ENCODE measurements at places on chromosomes 2 and 18. TPM values are rescaled to one million over a fixed set of nuclear protein-coding genes. Genes with fewer than 3 reads are reported as not detected.
A peak's percentile ranks its signal among the peaks of the same experiment; 100 is the strongest.

GRCh38 chr2:195498176-195498575 is 158.8 kb upstream of the SLC39A10 start:
- H3K36me3 ChIP-seq, result no peaks in the 10 kb centered on the region
- H3K4me1 ChIP-seq, result peaks cover 11% of the 10 kb centered on the region
- no peak overlapping the region for H3K27ac ChIP-seq
- DNase-seq, result no peak
- no peaks in the 10 kb centered on the region for H3K27me3 ChIP-seq

GRCh38 chr2:18491577-18491976 is 68.9 kb downstream of the RDH14 start:
- H3K27me3 ChIP-seq, result no peaks in the 10 kb centered on the region
- no peaks in the 10 kb centered on the region for H3K4me1 ChIP-seq
- DNase-seq, result no peak
- H3K4me3 ChIP-seq, result no peak overlapping the region
- no peak overlapping the region for H3K27ac ChIP-seq
- no peaks in the 10 kb centered on the region for H3K36me3 ChIP-seq

B3GNT2 gene
- 7.5 TPM for total RNA-seq

DNA sequence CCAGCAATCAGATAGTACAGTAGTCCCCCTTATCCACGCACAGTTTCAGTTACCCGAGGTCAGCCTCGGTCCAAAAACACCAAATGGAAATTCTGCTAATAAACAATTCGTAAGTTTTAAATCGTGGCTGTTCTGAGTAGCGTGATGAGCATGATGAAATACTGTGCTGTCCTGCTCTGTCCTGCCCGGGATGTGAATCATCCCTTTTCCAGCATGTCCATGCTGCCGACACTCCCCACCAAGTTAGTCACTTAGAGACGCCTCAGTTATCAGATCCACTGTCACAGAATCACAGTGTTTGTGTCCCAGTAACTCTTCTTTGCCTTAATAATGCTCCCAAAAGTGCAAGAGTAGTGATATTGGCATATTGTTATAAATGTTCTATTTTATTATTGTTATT is 62.1 kb downstream of the MEX3C start:
- no peaks in the 10 kb centered on the region for H3K36me3 ChIP-seq
- no peaks in the 10 kb centered on the region for H3K4me1 ChIP-seq
- no peak overlapping the region for H3K27ac ChIP-seq
- H3K4me3 ChIP-seq, result no peak overlapping the region

ABCB11 gene
- total RNA-seq, result 0.12 TPM

DNA sequence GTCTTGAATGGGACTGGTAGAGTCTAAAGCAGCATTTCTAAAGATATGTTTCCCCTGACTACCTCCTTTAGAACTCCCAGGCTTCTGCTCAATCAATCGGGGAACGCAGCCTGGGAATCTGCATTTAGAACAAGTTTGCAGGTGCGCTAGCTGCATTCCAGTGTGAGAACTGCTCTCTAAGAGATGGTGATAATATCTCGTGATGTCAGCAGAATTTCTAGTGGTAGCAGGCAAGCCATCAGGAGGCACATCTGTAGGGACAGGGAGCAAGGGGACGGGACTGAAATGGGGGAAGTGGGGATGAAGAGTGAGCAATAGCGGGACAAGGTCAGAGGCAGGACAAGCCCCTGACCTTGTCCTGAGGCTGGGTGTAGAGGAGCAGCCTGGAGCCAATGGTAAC is 120.3 kb upstream of the DNMT3A start:
- H3K36me3 ChIP-seq, result no peaks in the 10 kb centered on the region
- H3K4me3 ChIP-seq, result no peak overlapping the region
- no peaks in the 10 kb centered on the region for H3K27me3 ChIP-seq
- no peak for DNase-seq
- no peak overlapping the region for H3K27ac ChIP-seq
- H3K4me1 ChIP-seq, result no peaks in the 10 kb centered on the region

GRCh38 chr2:39240758-39241157 is 3.0 kb downstream of the CDKL4 start:
- DNase-seq, result no peak
- H3K4me1 ChIP-seq, result no peaks in the 10 kb centered on the region
- H3K4me3 ChIP-seq, result no peak overlapping the region

- H3K27me3 ChIP-seq, result no peaks in the 10 kb centered on the region
- H3K4me1 ChIP-seq, result peaks cover 74% of the 10 kb centered on the region
- H3K27ac ChIP-seq, result peak overlapping the region; percentile 88
- no peak overlapping the region for H3K4me3 ChIP-seq
- H3K36me3 ChIP-seq, result no peaks in the 10 kb centered on the region
- peak; percentile 89 for DNase-seq
Observed at GRCh38 chr2:67037655-67038054, 359.5 kb upstream of the ETAA1 start.

CDH2 gene
- total RNA-seq, result 0.23 TPM

GPATCH11 gene
- total RNA-seq, result 1.5 TPM

DNA sequence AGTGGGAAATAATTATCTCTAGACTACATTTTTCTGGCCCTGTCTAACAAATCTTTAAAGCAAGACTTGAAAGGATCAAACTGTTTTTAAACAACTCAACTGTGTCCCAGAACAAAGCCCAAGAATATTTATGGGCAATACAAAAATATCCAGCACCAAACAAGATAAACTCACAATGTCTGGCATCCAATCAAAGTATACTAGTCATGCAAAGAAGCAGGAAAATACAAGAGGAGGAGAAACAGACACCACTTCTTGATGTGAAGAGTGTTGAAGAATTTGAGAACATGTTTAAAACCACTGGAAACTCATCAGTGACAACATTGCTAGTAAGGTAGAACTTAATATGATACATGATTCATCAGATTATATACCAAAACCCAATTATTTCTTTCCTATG is 66.1 kb upstream of the CDC42EP3 start:
- no peaks in the 10 kb centered on the region for H3K27me3 ChIP-seq
- no peaks in the 10 kb centered on the region for H3K36me3 ChIP-seq
- H3K27ac ChIP-seq, result no peak overlapping the region
- H3K4me3 ChIP-seq, result no peak overlapping the region

DGUOK gene
- 13.1 TPM for total RNA-seq

DNA sequence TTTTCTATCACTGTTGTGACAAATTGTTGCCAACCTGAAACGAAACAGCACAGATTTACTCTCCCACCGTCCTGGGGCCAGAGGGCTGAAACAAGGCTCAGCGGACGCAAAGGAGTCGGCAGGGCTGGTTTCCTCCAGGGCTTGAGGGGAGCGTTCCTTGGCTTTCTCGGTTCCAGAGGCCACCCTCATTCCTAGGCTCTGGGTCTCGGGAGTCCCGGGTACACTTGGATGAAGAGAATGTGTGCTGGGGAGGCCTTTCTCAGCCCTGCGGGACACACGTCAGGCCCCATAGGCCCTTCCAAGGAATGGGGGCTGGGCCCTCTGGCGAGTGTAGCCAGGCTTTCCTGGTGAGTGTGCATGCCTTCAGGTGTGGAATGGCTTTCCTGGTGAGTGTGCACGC is 287.3 kb upstream of the HS6ST1 start:
- peak; percentile 18 for DNase-seq
- H3K4me1 ChIP-seq, result no peaks in the 10 kb centered on the region
- H3K4me3 ChIP-seq, result no peak overlapping the region
- H3K36me3 ChIP-seq, result no peaks in the 10 kb centered on the region

DNA sequence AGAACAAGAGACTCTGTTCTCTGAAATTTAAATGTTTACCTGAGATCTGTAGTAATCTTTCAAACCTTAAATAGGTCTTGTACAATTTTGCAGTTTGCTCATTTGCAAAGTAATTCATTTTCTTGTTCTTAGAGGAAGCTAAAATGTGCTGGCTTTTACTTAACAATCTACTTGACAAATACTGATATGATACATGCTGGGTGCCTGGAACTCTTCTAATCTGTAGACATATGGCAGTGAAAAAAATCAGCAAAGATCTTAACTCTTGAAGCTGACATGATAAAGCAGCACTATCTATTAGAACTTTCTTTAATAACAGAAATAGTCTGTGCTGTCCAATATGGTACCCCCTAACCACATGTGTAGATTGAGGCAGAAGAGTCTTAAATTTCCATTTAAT is 1352.8 kb upstream of the SLC39A10 start:
- H3K4me3 ChIP-seq, result no peak overlapping the region
- DNase-seq, result no peak
- H3K27me3 ChIP-seq, result no peaks in the 10 kb centered on the region
- no peak overlapping the region for H3K27ac ChIP-seq

DNA sequence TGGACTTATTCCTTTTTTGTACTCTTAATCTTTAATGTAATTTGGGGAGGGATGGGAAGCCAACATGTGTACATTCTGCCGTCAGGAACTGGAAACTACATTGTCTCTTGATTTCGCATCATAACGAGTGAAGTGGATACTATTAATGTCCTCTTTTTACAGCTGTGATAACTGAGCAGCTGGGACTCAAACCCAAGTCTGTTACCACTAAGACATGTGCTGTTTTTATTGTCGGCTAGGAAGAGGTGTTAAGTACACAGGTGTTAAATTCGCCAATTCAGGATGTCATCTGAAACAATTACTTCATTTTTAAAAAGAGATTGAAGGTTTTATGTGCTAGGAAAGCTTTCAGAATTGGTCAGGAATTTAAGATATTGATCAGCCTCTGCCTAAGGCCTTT is 6.9 kb downstream of the GMCL1 start:
- H3K27me3 ChIP-seq, result no peaks in the 10 kb centered on the region
- no peak overlapping the region for H3K4me3 ChIP-seq
- H3K27ac ChIP-seq, result no peak overlapping the region
- no peak for DNase-seq
- no peaks in the 10 kb centered on the region for H3K36me3 ChIP-seq

WDCP gene
- total RNA-seq, result 2.2 TPM

THADA gene
- 15.9 TPM for total RNA-seq

GRCh38 chr2:219430633-219431615 is 3.7 kb upstream of the SPEG start:
- no peak overlapping the region for H3K4me3 ChIP-seq
- no peak for DNase-seq

MAL gene
- 0.55 TPM for total RNA-seq

GRCh38 chr2:120586507-120587278 is 149.0 kb upstream of the GLI2 start:
- no peaks in the 10 kb centered on the region for H3K36me3 ChIP-seq
- no peak for DNase-seq
- H3K4me3 ChIP-seq, result no peak overlapping the region
- H3K4me1 ChIP-seq, result no peaks in the 10 kb centered on the region
- no peaks in the 10 kb centered on the region for H3K27me3 ChIP-seq

Measured in pancreas (tissue), 10 donors.